ENCODE measurements at places on chromosomes 4 and X.

- ATAC-seq = no peak
Measured at GRCh38 chrX:132615391-132616131, 126.7 kb upstream of the MBNL3 start.

- ATAC-seq = no peak
Measured at GRCh38 chr4:152727784-152728183, 48.0 kb upstream of the TMEM154 start.

DNA sequence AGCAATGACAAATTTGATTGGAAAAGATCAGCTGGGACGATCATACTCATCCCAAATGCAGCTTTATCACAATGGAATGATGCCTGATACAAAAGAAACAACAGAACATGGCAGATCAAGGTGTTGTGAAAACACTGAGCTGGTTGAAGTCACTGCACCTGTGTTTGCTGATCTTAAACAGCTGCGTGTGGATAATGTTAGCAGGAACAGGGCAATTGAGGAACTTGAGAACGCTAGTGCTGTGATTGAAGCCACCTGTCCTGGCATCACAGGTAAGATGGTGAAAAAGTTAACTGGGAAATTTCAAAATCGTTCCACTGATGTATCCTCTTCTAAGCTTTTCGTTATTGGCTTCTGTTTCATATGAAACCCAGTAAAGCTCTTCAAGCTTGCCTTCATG is 27.4 kb upstream of the SOD3 start:
- no peak for ATAC-seq

- no peak for ATAC-seq
Measured at GRCh38 chrX:12526306-12526705, 264.9 kb upstream of the PRPS2 start.

- no peak for ATAC-seq
Measured at GRCh38 chr4:58286335-58286734, 1176.2 kb upstream of the IGFBP7 start.

DNA sequence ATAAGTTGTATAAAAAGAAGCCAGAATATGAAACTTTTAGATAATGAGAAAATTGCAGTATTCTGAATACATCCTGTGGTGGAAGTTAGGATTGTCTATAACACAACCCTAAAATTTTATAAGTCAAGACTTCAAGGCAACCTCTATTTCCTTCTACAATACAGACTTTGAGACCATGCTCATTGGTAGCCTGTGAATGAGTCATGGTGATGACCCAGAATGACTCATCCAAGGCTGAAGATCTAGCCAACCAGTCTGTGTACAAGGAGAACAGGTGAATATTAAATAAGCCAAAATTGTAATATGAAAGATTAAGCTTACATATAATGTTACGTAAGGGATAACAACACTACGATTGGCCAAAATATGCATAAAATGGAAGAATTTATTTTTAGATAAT is 475.9 kb upstream of the GALNT7 start:
- no peak for ATAC-seq

GRCh38 chr4:179313823-179314222 is 1871.6 kb upstream of the AGA start:
- no peak for ATAC-seq

DNA sequence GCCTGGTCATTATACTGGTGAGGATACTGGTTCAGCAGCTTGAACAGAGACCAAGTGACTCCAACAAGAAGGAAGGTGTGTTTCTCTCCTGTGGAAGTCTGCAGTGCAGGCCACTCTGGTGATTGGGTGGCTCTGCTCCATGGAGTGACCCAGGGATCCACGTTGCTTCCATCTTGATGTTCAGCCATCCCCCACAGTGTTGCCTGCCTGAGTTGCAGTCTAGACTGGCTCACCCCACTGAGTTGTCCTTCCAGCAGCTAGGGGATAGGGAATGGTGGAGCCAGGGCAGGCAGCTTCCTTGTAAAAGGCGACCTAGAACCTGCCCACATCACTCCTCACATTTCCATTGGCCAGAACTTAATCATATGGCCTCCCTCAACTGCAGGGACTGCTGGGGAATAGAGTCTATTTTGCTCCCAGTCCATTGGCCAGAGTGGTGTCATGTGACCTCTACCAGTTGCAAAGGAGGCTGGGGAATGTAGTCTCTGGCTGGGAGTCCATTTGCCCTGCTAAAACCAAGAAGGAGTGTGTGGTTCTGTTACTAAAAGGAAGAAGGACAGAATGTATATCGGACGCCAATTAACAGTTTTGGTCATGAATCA is 8.0 kb downstream of the MAN2B2 start:
- ATAC-seq = no peak

- ATAC-seq = no peak
Measured at GRCh38 chrX:107207943-107208342, 1.5 kb downstream of the DNAAF6 start.

- no peak for ATAC-seq
Measured at GRCh38 chrX:1170243-1170642, 42.2 kb downstream of the CRLF2 start.

- no peak for ATAC-seq
Measured at GRCh38 chr4:86334020-86334750, 25.7 kb downstream of the MAPK10 start.

- ATAC-seq = no peak
Measured at GRCh38 chrX:56728752-56729151, 291 bp upstream of the NBDY start.

- ATAC-seq = peak; percentile 92
Measured at GRCh38 chr4:186191200-186192065, at the start of gene CYP4V2. TSS of gene CYP4V2 (plus strand) at chr4:186191567. CDS start at chr4:186191824, 257 bp downstream.

- no peak for ATAC-seq
Measured at GRCh38 chr4:131584587-131584986, 1564.5 kb upstream of the PCDH10 start.

- no peak for ATAC-seq
Measured at GRCh38 chrX:121260596-121261240, 213.3 kb downstream of the GLUD2 start.

- ATAC-seq = no peak
Measured at GRCh38 chr4:2059046-2059725, at the start of gene NAT8L. TSS of gene NAT8L (plus strand) at chr4:2059327. CDS start at chr4:2059512, 185 bp downstream.

DNA sequence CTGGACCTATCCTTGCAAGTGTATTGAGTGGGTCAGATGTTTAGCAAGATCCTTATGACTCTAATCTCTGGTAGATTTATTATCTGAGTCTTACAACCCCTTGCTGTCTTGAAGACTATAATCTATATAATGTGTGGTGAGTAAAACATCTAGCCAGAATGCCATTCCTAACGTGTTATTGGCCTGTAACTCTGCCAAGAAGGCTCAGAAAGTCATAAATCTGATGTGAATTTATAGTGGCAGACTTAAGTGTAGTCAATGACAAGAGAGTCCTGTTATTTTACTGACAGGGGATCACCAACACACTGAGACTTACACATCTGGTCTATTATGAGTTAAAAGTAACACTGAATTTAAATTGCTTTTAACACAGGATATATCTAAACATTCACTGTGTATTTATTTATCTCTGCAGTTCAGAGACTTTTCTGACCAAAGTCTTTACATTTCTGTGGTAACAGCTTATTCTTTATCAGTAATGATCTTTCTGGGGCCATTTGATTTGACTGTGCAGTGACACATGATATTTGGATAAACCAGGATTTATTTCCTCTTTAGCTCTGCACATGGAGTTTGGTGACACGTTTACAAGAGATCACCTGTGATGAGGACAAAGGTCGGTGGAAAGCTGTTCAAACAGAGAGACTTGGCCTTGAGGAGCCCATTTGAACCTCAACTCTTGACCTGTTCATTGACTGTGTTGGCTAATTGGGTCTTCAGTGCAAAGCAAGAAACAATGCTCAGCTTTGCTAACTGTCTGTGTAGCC is 415.8 kb downstream of the STIM2 start:
- ATAC-seq = no peak

- ATAC-seq = no peak
Measured at GRCh38 chrX:130166503-130166777, 799 bp upstream of the AIFM1 start.

- ATAC-seq = no peak
Measured at GRCh38 chr4:113827285-113827684, 65.7 kb upstream of the CAMK2D start.

- no peak for ATAC-seq
Measured at GRCh38 chr4:140870427-140870826, 114.2 kb upstream of the TBC1D9 start.

- no peak for ATAC-seq
Measured at GRCh38 chrX:57104921-57105398, 16.4 kb downstream of the SPIN2B start.

DNA sequence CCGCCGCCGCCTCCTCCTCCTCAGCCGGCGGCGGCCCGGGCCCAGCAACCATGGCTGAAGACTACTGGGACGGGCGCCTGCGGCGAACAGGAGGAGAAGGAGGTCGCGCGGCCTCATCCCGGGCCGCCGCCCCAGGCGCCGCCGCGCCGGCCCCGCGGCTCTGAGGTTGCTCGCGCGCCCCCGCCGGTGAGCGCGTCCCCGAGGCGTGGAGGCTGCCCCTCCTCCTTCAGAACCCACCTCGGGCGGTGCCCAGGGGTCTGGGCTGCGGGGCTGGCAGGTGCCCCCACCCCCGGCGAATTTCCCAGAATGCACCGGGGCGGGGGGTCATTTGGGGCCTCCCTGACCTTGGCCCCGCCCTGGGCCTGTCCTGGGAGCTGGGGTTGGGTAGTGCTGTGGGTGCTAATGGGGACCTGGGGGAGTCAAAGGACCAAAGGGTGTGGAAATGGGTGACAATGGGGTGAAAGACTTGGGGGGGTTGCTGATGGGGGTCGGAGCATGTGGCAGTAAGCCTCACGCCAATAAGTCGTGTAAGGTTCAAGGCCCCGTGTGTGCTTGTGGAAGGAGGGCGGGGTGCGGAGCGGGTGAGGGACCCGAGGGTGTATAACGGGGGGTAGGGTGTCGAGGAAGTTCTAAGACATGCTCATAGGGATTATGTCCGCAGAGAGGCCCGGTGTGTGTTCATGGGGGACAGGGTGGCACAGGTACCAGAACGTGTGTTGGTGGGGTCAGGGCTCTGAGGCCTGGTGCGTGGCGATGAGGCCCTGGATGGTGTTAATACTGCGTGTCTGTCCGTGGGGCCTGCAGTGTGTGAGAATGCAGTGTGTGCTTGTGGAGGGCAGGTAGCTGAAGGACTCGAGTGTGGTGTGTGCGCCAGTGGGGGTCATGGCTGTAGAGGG is 687 bp downstream of the CDK16 start:
- ATAC-seq = no peak

- no peak for ATAC-seq
Measured at GRCh38 chr4:17094159-17094875, 195.9 kb upstream of the LDB2 start.

- ATAC-seq = no peak
Measured at GRCh38 chr4:84379917-84380641, 119.0 kb downstream of the NKX6-1 start.

- no peak for ATAC-seq
Measured at GRCh38 chr4:80153874-80154544, 43.3 kb upstream of the PRDM8 start.

DNA sequence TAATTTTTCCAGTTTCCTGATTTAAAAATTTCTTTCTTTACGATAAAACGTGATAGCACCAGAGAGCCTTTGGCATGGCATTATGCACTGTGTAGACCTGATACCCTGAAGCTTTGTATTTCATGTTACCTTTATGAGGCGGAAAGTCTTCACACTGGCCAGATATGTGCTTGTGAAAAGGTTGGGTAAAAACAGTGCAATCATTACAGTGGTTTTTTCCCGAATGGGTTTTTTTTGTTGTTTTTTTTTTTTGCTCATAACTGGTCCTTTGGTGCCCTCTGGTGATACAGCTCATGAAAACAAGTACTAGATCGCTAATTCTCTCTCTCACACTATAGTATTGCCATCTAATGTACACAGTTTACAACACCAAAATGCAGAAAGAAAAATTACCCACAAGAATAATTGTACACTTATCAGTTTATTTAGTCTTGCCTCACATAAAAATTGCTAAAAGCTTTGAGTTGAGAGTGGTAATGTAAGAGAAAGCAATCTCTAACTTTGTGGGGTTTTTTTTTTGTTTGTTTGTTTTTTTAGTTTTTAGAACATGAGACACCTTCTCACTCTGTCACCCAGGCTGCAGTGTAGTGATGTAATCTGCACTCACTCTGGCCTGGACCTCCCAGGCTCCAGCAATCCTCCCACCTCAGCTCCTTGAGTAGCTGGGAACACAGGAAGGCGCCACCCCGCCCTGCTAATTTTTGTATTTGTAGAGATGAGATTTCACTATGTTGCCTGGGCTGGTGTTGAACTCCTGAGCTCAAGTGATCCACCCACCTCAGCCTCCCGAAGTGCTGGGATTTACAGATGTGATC is 21.3 kb downstream of the SPCS3 start:
- no peak for ATAC-seq

GRCh38 chr4:145904413-145905177 is 34.0 kb downstream of the ZNF827 start:
- ATAC-seq = no peak

GRCh38 chr4:117383468-117383867 is 298.1 kb upstream of the TRAM1L1 start:
- no peak for ATAC-seq

GRCh38 chrX:17005712-17006368 is 59.4 kb downstream of the REPS2 start:
- peak; percentile 46 for ATAC-seq

DNA sequence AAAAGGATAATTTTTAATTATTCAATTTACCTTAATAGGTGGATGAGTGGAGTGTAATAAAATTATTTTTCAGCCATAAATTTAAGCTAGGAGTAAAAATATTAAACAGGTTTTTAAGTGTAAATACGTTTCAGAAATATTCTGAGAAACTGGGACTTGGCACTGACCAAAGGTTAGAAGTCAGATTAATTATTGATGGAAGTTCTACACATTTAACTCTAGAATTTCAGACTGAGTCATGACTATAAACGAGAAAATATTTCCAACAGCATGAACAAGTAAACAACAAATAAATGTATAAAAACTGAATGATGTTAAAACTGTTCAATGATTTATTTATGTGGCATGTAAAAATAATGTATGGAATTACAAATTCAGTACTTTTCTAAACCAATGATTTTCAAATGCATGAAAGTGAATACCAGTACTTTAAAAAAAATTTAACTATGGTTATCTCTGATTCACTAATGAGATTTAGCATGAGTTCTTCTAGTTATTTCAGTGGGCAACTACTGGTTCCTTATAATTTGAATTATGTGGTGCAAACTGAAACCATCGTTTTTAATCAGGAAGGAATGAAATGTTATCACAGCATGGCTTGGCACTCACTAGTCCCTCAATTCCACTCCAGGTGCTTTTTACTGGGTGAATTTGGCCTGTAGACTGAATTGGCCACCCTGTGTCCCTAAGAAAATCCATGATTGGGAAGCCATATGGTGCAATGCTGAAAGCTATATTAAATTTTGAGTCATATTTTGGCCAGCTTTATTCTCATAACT is 244.2 kb downstream of the FSTL5 start:
- ATAC-seq = no peak

- ATAC-seq = no peak
Measured at GRCh38 chr4:7855731-7856130, 83.9 kb downstream of the AFAP1 start.
